ENCODE measurements at places on chromosomes 1 and 21. TPM values are rescaled to one million over a fixed set of nuclear protein-coding genes. Genes with fewer than 3 reads are reported as not detected.

GJA4 gene
- not detected for total RNA-seq

GRCh38 chr1:145946477-145946986 lies 11.3 kb downstream of the LIX1L start:
- H3K27me3 ChIP-seq: no peaks in the 10 kb centered on the region
- DNase-seq: no peak
- H3K4me1 ChIP-seq: peaks cover 40% of the 10 kb centered on the region
- H3K36me3 ChIP-seq: peaks cover 32% of the 10 kb centered on the region
- H3K4me3 ChIP-seq: no peak overlapping the region

NR0B2 gene
- total RNA-seq: not detected

DNA sequence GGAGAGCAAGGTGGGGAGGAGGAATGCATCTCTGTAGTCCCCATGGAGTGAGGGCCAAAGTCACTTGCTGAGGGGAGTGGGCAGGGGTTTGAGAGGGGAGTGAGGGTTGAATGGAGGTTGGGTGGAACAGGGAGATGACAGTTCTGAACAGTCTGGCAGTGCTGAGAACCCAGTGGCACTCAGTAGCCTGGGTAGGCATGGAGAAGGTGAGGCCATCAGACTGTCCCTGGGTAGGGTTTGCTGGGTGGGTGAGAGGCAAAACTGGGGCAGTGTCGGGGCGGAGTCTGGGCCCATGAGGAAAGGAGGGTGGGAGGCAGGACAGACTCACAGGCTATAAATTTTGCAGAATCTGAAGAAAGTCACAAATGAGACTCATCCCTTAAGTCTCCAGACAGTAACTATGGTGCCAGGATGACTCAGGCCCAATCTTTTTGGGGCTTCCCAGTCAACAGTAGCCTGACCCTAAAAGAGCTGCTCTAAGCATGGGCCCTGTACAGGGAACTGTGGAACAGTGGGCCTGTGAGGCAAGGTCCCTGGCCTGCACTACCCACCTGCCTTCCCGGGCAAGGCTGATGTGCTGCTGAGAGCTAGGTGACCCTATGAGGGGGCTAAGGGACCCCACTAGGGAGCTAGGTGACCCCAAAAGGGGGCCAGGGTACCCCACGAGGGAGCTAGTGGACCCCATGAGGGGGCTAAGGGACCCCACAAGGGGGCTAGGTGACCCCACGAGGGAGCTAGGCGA lies 51.0 kb upstream of the DMRTB1 start:
- H3K36me3 ChIP-seq: no peaks in the 10 kb centered on the region
- H3K4me1 ChIP-seq: peaks cover 45% of the 10 kb centered on the region
- no peak overlapping the region for H3K4me3 ChIP-seq
- DNase-seq: peak; percentile 16
- H3K27me3 ChIP-seq: peaks cover 39% of the 10 kb centered on the region

FCRL5 gene
- not detected for total RNA-seq

DNA sequence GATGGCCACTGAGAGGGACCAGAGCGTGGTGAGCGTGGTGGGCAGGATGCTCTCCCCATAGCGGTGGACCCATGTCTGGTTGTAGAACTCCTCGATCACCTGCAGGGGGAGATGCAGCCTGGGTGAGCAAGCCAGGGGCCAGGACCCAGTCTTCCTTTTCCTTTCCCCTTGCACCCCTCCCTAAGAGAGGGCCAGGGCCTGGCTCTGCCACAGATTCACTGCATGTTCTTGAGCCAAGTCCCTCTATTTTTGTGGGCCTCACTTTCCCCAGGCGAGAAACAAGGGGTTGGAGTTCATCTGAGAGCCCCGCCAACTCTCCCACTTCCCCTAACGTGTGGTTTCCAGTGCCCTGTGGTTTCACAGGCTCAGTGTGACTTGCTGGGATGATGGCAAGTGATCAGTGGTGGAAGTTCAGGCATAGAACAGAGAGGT lies 27.5 kb downstream of the SLC2A1 start:
- H3K27me3 ChIP-seq: peaks cover 7% of the 10 kb centered on the region
- peaks cover 34% of the 10 kb centered on the region for H3K4me1 ChIP-seq
- peak; percentile 20 for DNase-seq
- peak overlapping the region; percentile 36 for H3K27ac ChIP-seq

DNA sequence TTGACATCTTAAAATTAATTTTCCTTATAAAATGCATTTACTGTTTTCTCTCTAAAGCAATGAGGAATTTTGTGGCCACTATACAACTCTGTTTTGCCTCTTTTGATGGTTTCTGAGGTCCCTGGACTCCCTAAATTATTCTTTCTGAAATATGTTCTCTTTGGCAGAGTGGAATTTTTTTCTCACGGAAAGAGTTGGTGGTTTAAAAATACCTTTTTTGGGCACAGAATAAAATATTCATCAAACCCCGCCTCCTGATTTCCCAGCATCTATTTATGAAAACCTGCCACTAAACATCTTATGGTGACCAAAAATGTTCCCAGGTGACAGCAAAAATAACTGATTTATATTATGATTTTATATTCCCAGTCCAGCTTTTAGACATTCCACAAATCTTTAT lies 165.3 kb upstream of the SYT6 start:
- peaks cover 3% of the 10 kb centered on the region for H3K36me3 ChIP-seq
- no peak for DNase-seq
- peak overlapping the region; percentile 69 for H3K4me3 ChIP-seq
- H3K27me3 ChIP-seq: no peaks in the 10 kb centered on the region
- peak overlapping the region; percentile 68 for H3K27ac ChIP-seq

GRCh38 chr1:205447457-205448341 lies 8.1 kb downstream of the BLACAT1 start:
- H3K36me3 ChIP-seq: no peaks in the 10 kb centered on the region
- DNase-seq: no peak
- no peak overlapping the region for H3K4me3 ChIP-seq
- peaks cover 43% of the 10 kb centered on the region for H3K27me3 ChIP-seq

RGS13 gene
- not detected for total RNA-seq

- H3K4me3 ChIP-seq: peak overlapping the region; percentile 41
- H3K4me1 ChIP-seq: no peaks in the 10 kb centered on the region
- no peak for DNase-seq
- H3K27me3 ChIP-seq: no peaks in the 10 kb centered on the region
- no peak overlapping the region for H3K27ac ChIP-seq
Observed at GRCh38 chr1:231663211-231663792, 36.7 kb downstream of the DISC1 start.

- no peaks in the 10 kb centered on the region for H3K27me3 ChIP-seq
- H3K27ac ChIP-seq: no peak overlapping the region
- no peaks in the 10 kb centered on the region for H3K4me1 ChIP-seq
- no peak overlapping the region for H3K4me3 ChIP-seq
- no peaks in the 10 kb centered on the region for H3K36me3 ChIP-seq
Observed at GRCh38 chr1:76759950-76760349, 107.3 kb upstream of the ST6GALNAC5 start.

ELAVL4 gene
- total RNA-seq: not detected

SLC37A1 gene
- not detected for total RNA-seq

DNA sequence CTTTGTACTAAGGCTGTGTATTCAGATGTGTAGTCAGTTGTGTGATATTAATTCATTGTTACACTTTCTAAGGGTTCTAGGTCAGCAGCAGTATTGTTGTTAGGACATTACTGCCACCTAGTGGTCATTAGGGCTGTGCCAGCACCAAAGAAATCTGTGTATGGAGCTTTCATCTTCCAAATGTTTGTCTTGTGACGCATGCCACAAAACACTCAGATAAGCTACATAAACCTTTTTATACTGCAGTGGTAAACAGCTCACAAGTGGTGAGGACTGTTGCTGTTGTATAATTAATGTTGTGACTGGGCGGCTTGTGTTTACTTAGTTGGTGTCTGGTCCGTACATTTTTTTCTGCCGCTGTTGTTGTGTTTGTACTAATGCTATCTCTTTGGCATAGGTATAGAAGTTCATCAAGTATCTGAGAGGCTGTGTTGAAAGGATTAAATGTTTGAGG lies 51.7 kb downstream of the S1PR1 start:
- peaks cover 3% of the 10 kb centered on the region for H3K27me3 ChIP-seq
- no peak overlapping the region for H3K27ac ChIP-seq
- DNase-seq: peak; percentile 93
- peak overlapping the region; percentile 34 for H3K4me3 ChIP-seq

GRCh38 chr1:116569776-116570357 lies 959 bp downstream of the CD58 start:
- peaks cover 9% of the 10 kb centered on the region for H3K27me3 ChIP-seq
- H3K4me1 ChIP-seq: peaks cover 64% of the 10 kb centered on the region
- H3K27ac ChIP-seq: peak overlapping the region; percentile 67
- peak overlapping the region; percentile 87 for H3K4me3 ChIP-seq
- no peak for DNase-seq
- no peaks in the 10 kb centered on the region for H3K36me3 ChIP-seq

MMP23B gene
- 4.1 TPM for total RNA-seq

DNA sequence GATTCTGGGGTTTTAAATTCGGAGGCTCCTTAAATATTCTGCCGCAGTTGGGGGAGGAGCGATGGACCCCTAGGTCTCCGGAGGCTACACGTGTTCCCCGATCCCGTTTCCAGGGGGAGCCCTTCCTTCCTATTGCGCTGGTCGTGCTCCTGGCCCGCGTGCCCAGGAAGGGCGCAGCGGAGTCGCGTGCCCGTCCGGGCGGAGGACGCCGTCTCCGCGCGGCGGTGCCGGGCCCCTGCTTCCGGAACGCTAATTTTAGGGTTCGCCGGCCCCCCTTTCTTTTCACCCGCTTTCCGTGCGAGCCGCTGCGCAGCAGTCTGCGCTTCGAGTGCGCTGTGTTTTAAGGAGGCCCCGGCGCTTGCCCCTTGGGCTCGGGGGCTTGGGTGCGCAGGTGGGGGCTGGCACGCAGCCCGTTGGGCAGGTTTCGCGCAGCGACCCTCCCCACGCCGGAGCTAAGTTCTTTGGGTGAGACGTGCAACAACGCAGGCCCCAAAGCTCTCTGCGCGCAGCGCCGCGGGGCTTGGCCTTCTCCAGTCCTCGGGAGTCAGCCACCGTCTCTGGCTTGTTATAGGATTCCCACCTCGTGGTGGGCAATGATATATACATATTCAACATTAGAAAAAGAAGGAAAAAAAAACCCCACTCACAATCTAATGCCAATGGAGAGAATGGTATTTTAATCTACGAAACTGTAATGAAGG lies 43.5 kb upstream of the DNAJC6 start:
- H3K27me3 ChIP-seq: no peaks in the 10 kb centered on the region
- H3K27ac ChIP-seq: peak overlapping the region; percentile 80
- peak overlapping the region; percentile 91 for H3K4me3 ChIP-seq
- no peaks in the 10 kb centered on the region for H3K36me3 ChIP-seq

DNA sequence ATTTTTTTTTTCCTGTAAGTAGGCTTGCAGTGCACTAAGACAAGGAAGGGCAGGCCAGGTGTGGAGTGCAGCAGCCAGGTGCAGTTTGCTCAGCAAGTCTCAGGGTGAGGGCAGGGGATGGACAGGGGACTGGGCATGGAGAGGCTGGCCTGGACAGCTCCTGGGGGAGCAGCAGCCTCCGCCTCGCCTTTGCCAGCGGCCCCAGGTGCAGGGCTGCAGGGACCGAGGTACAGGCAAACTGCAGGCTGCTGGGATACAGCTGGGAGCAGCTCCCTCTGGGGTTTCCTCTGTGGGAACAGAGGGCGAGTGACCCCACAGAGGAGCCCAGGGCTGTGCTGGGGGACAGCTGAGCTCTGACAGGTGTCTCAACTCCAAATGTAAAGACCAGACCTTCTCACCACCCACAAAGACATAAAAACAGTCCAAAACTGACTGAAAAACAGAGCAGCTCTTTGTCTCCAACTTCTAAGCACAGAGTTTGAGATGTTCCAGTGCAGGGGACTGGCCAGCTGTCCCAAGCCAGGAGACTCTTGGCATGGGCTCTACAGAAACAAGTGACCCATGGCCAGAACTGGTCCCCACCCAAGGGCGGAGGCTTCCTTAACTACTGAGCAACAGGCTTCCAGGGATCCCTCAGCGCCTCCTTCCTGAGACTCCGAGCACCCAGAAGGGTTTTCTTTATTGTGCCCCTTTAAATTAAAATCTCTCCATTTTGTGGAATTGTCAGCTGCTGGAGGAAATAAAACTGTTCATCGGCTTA lies 27.7 kb upstream of the AJAP1 start:
- no peaks in the 10 kb centered on the region for H3K36me3 ChIP-seq
- no peaks in the 10 kb centered on the region for H3K4me1 ChIP-seq
- no peak overlapping the region for H3K4me3 ChIP-seq
- no peak overlapping the region for H3K27ac ChIP-seq

GRCh38 chr1:108758796-108759195 lies 12.3 kb downstream of the STXBP3 start:
- H3K36me3 ChIP-seq: peaks cover 9% of the 10 kb centered on the region
- no peak overlapping the region for H3K4me3 ChIP-seq
- H3K27me3 ChIP-seq: no peaks in the 10 kb centered on the region

HTR6 gene
- total RNA-seq: not detected

DNA sequence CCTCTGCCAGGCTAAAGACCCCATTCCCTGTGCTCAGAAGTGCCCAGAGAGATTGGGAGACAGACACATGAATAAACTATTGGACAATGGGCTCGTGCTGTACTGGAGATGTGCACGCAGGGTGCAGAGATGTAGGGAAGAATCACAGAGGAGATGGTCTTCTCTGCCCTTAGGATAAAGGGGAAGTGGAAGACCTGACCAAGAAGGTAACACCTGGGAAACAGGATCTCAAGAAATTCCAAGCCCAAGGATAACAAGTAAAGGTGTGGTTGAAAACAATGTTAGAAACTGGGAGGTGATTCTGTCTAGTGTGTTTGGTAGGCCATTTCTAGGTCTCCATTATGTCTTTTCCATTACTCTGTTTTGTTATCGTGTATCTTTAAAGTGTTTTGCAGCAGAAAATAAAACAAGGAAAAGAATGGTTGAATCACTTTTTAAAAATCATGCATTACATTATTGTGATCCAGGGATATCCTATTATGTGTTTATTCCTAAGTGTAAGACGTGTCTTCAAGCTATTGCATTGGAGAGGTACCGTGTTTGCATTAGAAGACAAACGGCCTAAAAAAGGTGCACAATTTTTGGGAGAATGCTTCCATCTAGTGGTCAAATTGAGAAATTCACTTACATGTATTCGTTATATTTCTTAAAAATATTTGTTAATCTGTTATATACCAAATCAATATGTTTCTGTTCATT lies 40.8 kb upstream of the KCTD3 start:
- H3K4me1 ChIP-seq: peaks cover 30% of the 10 kb centered on the region
- peak; percentile 51 for DNase-seq
- H3K27ac ChIP-seq: no peak overlapping the region
- no peaks in the 10 kb centered on the region for H3K36me3 ChIP-seq

DNA sequence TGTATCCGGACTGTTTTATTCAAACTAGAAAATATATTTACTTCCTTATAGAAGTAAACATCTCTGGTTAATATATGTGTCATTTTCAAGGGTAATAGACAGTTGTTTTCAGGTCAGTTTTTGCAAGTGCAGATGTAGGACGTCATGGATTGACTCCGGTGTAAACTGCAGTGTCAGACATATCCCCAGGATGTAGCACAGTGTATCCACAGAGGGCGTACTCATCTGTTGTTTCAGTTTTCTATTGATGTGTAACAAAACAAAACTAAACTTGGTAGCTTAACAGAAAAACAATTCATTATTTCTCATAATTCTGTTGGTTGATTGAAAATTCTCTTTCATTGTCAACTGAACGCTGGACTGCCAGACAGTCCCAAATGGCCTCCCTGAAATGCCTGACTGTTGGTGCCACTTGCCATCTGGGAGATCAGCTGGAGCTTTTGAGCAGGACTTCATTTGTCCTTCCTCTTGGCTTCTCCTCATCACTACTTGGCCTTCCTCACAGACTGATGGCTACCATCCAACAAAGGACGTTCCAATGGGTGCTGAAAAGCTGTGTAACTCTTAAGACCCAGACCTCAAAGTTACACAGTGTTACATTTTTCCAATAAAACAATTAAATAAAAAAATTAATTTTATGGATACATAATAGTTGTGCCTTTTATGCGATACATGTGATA lies 181.6 kb downstream of the NCAM2 start:
- H3K4me1 ChIP-seq: peaks cover 40% of the 10 kb centered on the region
- no peaks in the 10 kb centered on the region for H3K36me3 ChIP-seq
- H3K27ac ChIP-seq: no peak overlapping the region
- H3K4me3 ChIP-seq: no peak overlapping the region
- DNase-seq: no peak

TMEM200B gene
- total RNA-seq: 13.0 TPM
